Effector CD8-positive, alpha-beta T cell (primary cell): ENCODE measurements at places on chromosomes 16 and 17.

DNA sequence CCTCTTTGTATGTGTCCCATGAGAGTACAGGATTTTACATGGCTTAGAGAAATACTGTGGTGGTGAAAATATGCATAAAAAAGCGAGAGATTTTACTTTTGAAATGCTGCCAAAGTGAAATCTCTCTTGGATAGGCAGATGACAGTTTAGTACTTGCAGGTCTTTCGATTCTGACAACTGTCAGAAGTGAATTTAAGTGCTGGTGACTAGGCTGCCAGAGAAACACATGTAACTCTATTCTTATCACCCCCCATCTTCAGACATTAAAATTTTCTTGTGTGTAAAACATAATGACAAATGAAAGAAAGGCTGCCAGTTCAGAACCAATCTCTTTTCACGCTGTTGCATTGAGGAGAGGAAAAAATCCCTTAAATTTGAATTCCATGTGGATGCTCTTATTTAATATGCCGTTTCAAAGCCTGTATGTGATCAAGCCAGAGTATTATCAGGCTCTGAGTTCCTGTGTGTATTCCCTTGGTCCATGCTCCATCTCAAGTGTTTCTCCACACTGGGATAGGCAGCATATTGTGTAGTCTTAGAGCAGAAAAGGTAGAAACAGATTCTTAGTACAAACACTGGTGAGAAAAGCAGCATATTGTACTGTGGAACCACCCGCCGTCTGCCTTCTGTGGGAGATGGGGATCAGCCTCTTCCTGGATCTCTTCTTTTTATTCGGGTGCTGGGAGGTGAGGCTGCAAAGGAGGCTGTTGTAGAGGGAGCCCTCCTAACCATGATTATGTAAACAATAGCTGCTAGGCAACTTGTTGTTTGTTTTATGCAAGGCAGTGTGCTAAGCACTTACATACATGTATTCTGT, 291.3 kb downstream of the WWOX start:
- DNase-seq, result no peak

DNA sequence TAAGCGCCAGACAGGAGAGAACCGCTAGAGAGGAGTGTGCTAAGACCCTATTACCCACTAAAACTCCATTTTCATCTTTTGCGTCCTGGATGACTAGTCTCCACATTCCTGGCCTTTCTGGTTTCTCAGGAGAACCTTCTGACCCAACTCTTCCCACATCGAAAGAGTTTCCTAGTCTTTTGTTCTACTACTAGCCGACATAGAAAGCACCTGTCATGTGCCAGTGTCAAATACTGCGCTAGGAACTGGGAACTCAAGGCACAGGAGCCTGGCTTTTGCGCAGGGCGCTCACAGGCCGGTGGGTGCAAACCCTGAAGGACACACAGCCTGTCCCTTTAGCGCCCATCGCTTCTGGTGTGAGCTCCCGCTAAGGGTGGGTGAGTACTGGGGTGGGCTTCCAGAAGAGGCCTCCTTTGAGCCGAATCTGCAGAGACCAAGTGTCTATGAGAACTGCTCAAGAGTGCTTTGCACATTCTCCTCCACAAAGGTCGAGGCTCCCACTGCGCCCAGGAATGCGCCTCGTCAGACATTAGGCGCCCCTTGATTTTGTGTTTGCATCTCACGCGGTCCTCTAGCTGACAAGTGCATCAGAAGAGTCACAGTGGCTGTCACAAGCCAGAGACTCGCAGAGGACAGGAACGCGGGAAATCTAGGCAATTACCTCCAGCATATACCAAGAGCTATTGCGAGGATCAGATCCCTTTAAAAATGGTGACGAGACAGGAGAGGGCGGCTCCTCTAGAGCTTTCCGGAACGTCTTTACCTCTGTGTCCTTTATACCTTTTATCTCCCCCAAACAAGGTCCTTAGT, 2.0 kb upstream of the PSMB3 start:
- no peak for DNase-seq

- no peak for DNase-seq
These were observed 29.8 kb downstream of the CA10 start for GRCh38 chr17:52128721-52129120.

DNA sequence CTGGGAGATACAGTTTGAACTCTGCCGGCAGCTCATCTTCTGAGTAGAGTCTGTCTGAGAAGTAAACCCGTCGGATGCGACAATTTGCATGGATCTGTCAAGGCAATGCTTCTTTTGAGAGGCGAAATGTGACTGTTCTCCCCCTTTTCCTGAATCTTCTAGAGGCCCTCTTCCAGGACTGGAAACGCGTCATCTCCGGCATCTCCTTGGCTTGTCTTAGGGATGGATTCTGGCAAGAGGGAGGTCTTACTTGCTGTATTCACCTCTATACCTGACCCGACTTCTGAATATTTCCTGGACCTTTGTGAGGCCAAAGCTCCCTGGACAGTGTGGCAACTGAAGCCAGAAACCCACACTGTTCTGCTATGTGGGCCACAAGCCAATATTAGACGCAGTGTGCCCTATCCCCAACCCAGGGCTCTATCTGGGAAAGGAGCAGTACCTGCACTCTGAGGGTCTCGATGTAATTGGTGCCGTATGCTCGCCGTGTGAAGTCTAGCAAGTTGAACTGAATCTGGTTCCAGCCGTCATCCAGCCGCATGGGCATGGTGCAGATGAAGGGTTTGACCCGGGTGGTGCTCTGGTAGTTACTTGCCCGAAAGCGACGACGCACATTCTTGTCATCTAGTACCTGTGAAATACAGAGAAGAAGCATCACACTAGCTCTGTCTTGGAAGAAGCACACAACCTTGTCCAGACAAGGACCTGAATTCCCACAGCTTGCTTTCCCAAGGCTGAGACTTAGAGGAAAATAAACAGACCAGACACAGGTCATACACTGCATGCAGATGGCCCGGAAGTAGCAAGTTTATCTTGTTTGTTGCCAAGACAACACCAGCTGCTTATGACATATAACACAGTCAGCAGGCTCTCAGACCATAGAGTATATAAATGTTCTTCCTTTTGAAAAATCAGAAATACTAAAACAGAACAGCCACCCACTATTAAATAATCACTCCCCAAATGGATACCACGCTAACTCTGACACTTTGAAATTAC, 14.1 kb downstream of the CFAP20 start:
- no peak for DNase-seq

- no peak for DNase-seq
These were observed 254.2 kb downstream of the ZFHX3 start for GRCh38 chr16:72793716-72794115.

DNA sequence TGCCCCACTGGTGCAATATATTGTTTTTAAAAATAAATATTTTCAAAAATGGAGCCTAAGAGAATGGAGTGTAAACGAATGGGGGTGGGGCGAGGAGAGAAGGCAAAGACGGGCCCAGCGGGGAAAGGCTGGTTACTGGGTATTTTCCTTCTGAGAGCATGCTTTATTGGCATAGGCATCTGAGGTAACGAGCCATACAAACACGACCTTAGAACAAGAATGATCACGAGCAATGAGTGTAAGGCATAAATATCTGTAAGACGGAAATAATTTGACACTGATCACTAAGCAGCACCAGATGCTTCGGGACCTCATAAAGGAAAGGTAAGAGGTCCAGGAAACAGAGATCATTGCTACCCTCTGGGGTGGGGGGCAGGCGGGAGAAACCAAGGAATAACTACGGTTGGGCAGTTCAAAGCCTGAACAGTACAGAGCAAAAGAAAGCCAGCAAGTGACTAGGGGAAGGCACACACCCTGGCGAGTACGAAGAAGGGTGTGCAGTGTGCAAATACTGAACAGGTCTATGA, 959 bp downstream of the SSH2 start:
- DNase-seq, result no peak

GRCh38 chr17:37756051-37756450, 11.2 kb upstream of the HNF1B start:
- DNase-seq, result no peak

GRCh38 chr17:77274096-77274845, 133.5 kb downstream of the SEC14L1 start:
- DNase-seq, result no peak

DNA sequence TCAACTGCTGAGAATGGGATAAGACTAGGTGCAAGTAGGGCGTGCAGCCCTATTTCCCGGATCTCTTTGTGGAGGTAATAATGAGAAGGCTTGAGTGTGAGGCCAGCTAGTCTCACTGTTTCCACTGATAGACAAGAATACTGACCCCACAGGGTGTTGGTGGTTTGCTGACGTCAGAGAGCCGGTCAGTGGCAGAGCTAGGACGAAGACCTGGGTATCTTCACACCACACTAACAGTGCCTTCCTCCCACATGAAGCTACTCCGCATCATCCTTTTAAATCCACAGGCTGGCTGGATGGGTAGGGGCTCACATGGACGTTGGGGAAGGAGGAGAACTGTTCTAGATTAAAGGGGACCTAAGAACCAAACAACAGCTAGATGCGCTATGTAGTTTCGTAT, 68.0 kb downstream of the ZFHX3 start:
- no peak for DNase-seq

DNA sequence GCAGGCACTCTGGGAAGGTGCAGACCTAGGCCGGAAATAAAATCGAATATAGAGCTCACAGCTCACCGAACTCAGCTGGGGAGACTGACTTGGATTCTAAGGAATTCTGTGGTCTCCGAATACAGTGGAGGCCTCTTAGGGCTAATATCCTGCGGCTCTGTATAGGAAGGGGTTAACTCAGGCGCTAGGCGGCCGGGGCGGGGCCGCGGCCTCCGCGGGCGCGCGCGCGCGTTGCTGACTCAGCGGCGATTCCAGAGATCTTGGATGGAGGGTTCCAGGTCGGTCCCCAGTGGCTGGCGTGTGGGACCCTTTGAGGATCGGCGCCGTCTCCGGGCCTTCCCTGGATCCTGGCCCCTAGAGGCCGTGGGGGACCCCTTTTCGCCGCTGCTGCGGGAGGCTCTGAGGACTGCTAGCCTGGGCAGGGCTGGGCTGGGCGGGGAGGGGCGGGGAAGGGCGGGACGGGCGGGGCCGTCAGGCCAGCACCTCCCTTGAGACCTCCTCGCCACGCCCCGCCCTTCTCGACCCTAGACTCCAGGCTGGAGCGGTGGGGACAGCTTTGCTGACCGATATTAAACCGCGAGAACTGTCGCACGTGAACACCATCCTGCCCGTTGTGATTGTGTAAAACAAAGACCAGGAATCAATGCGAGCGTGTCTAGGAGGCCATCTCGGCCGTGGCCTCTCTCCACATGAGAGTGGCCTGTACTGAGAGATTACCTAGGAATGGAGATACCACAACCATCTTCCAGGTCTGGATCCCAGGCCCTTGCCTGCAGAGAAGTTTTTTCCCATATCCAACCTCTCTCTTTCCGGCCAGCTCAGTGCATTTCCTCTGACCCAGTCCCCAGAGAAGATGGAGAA, 1.4 kb upstream of the PLEKHH3 start:
- DNase-seq, result peak; percentile 42

DNA sequence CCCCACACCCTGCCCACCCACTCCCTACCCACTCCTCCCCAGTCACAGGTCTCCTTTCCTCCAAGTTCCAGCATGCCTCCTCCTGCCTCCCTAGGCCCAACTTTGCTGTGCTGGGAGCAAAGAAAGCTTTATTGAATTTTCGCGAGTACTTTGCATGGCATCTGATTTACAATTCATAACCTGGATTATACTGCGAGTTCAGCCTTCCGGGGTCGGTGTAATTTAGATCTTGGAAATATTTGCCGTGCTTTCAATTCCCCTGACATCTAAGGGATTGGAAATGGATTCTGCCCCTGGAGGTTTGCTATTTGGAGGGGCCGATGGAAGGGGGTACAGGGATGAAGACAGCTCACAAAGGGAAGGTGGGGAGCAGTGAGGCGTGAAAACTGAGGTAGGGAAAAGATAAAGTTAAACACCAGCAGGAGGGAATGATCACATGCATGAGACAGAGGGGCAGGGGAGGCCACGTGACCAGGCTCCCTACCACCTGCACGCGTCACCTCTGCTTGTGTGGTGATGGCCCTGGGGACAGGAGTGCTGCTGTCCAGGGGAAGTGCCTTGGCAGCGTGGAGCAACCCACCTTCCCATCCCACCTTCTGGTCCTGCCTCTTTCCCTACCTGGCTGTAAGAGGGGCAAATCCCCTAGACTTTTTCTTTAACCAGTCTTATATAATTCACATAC, 132.3 kb upstream of the RPL38 start:
- no peak for DNase-seq

- DNase-seq, result no peak
These were observed 111.7 kb downstream of the IRF8 start for GRCh38 chr16:86010680-86011141.

DNA sequence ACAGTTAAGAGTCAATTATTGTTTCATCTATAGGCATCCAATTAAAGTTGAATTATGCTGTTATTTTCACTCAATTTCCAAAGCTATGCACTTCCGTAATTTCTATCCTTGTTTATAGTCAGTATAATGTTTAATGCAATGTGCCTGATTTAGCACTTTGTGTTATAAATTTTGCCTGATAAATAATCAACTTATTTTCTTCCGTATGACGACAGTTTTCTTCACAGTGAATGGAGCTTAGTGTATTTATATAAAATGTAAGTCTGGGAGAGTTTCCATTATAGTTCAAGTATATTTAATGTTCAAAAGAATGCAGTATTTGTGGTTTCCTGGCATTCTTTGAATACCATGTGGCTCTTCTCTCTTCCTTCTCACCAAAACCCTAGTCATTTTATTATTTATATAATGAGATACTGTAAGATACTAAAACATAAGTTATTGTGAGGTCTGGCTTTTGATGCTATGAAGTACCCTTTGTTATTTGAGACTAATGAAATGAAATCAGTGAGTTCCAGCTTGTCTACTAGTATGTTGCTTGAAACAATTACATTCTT, 240.6 kb downstream of the PRKCA start:
- no peak for DNase-seq

GRCh38 chr17:915538-916201, 63.9 kb downstream of the NXN start:
- DNase-seq, result no peak

DNA sequence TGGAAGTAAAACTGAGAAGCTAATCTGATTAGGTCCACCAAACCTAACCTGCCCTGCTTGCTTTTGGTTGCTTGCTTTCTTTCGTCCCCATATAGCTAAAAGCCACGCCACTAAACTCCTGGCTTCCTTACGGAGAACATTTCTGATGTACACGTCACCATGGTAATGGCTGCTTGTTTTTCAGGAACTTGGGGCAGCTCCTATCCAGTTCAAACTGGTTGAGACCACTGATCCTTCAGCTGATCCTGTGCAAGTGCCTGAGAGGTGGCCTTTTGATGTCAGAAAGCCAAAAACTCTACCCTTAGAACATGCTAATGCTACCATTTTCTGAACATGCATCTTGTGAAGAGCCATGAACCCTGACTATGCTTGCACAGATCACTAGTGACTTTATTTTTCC, 14.4 kb upstream of the DHRS7C start:
- no peak for DNase-seq

GRCh38 chr16:57647136-57647875, 18.9 kb downstream of the ADGRG1 start:
- DNase-seq, result no peak
